ENCODE measurements at places on chromosomes 12 and 14.

GRCh38 chr12:72467985-72468384, 195.8 kb downstream of the TRHDE start:
- no peak overlapping the region for H3K27ac ChIP-seq
- no peak for DNase-seq
- no peaks in the 10 kb centered on the region for H3K4me1 ChIP-seq
- no peaks in the 10 kb centered on the region for H3K27me3 ChIP-seq

- no peaks in the 10 kb centered on the region for H3K36me3 ChIP-seq
- DNase-seq: peak; percentile 48
- peaks cover 5% of the 10 kb centered on the region for H3K27me3 ChIP-seq
- H3K4me1 ChIP-seq: no peaks in the 10 kb centered on the region
Observed at GRCh38 chr14:55850825-55851241, 267.4 kb upstream of the PELI2 start.

GRCh38 chr12:69095765-69096477, 143.4 kb upstream of the CPSF6 start:
- DNase-seq: no peak
- H3K36me3 ChIP-seq: no peaks in the 10 kb centered on the region
- H3K4me1 ChIP-seq: no peaks in the 10 kb centered on the region
- no peak overlapping the region for H3K4me3 ChIP-seq
- peaks cover 14% of the 10 kb centered on the region for H3K27me3 ChIP-seq

- peaks cover 89% of the 10 kb centered on the region for H3K27me3 ChIP-seq
- no peaks in the 10 kb centered on the region for H3K4me1 ChIP-seq
- no peak for DNase-seq
Observed at GRCh38 chr12:132178801-132179401, 34.6 kb downstream of the NOC4L start.

- no peak overlapping the region for H3K4me3 ChIP-seq
- no peaks in the 10 kb centered on the region for H3K36me3 ChIP-seq
- H3K27me3 ChIP-seq: no peaks in the 10 kb centered on the region
- no peak for DNase-seq
- no peaks in the 10 kb centered on the region for H3K4me1 ChIP-seq
Observed at GRCh38 chr12:34403706-34404376, 381.5 kb downstream of the ALG10 start.

DNA sequence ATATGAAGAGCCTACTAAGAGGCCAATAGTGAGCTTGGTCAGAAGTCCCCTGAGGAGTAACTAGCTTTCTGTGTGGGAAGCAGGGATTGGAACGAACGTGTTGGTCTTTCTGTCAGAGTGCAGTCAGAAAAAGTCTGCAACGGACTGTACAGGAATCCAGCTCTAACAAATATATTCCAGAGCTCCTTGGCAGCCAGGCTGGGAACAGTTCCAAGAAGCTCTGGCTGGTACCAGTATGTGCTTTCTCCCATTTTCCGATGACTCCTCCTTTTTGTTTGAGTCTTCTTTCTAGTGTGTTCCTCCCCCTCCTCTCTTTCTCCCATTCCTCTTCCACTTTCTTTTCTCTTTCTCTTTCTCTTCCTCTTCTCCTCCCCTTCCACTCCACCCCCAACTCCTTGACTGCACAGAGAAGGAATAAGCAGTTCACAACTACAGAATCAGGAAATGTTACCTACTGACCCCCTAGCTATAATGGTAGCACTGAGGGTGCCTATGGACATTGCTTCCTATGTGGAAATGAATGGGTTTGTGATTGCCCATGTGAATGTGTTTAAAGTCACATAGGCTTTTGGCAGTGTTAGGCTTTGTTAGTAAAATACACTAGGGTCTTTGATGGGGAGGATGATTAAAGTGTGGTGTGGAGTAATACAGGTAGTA, 59.9 kb downstream of the TTLL5 start:
- H3K4me3 ChIP-seq: peak overlapping the region; percentile 9
- peaks cover 1% of the 10 kb centered on the region for H3K4me1 ChIP-seq
- DNase-seq: peak; percentile 32
- H3K27ac ChIP-seq: peak overlapping the region; percentile 4

DNA sequence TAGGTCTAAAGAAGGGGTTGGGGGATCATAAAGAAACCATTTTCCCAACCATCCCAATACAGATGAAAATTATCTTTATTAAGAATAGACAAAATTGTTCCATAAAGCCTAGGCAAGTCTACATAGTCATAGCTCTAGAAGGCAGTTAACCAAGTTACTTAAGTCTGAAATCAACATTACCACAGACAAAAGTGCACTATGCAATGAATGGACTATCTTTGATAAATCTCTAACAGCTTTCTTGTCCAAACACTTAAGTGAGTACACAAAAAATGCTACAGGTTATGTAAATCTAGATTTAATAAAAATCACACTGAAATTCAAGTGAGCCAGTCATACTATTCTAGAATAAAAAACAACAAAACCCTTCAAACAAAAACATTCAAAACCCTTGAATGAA, 87.0 kb upstream of the GPHB5 start:
- no peak overlapping the region for H3K27ac ChIP-seq
- H3K36me3 ChIP-seq: peaks cover 8% of the 10 kb centered on the region
- H3K4me3 ChIP-seq: no peak overlapping the region
- DNase-seq: no peak

GRCh38 chr12:62891805-62892549, 43.0 kb downstream of the PPM1H start:
- no peak overlapping the region for H3K27ac ChIP-seq
- H3K27me3 ChIP-seq: no peaks in the 10 kb centered on the region
- no peak overlapping the region for H3K4me3 ChIP-seq
- no peak for DNase-seq

Data from mesenchymal stem cell (in vitro differentiated cells and primary cell).